ENCODE measurements at places on chromosomes 16 and 17.

GRCh38 chr16:89367538-89367915, 122.8 kb downstream of the ANKRD11 start:
- DNase-seq, result no peak

DNA sequence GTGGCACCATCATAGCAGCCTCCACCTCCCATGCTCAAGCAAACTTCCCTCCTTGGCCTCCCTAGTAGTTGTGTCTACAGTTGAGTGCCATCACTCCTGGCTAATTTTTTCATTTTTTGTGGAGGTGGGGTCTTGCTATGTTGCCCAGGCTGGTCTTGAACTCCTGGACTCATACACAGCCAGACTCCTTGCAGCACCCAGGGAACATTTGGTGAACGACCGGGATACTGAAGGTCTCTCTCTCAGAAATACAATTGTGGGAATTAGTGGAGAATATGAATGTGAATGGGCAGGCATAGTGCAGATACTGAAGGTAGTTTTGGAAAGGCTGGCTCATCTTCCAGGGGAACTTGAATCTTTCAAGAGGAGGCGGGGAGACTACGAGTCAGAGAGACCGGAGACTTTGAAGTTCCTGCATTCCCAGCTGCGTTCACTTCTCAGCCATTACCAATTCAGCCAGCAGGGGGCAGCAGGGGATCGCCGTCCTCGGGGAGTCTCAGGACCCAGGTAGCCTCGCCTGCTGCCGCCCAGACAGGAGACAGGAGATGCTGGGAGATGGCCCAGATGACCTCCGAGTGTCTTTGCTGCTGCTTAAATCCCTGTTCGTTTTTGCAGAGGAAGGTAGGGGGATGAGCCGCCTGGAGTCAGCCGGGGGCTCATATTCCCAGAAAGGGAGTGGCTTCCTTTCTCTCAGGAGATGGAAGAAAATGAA, 68.6 kb downstream of the HAPSTR1 start:
- no peak for DNase-seq

GRCh38 chr17:38320482-38320881, 23.3 kb downstream of the GPR179 start:
- DNase-seq, result no peak

GRCh38 chr17:57655553-57655952, 89.5 kb downstream of the CCDC182 start:
- no peak for DNase-seq

- no peak for DNase-seq
These were observed 116.5 kb downstream of the ADCY9 start for GRCh38 chr16:3999479-4000325.

- DNase-seq, result no peak
These were observed 31.2 kb downstream of the NSMCE1 start for GRCh38 chr16:27237219-27238015.

DNA sequence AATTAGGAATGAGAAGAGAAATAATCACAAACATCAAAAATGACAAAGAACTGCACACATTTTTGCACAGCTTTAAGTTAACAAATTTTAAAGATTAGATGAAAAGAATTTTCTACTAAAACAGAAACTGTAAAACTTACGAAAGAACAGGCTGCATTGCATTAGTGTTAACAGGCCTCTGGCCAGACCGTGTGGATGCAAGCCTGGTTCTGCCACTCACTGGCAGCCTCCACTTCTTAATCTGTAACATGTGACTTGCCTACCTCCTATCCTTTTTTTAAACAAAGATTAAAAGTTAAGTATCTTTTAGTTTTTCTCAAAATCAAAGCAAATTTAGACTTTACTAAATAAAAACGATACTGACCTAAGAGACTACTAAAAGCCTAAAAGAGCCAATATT, 37.5 kb downstream of the CREBBP start:
- DNase-seq, result no peak

DNA sequence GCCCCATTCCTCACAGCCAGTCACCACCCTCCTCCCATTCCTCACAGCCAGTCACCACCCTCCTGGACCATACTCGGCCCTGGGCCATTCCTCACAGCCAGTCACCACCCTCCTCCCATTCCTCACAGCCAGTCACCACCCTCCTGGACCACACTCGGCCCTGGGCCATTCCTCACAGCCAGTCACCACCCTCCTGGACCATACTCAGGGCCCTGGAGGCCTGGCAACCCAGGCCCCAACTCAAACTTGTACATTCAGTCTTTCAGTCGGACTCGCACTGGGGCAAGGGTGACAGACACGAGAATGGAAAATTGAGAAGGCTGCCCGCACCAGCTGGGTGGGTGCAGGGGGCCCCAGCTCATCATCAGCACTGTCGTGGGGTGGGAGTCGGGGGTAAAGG, 30.4 kb upstream of the FOXK2 start:
- no peak for DNase-seq

DNA sequence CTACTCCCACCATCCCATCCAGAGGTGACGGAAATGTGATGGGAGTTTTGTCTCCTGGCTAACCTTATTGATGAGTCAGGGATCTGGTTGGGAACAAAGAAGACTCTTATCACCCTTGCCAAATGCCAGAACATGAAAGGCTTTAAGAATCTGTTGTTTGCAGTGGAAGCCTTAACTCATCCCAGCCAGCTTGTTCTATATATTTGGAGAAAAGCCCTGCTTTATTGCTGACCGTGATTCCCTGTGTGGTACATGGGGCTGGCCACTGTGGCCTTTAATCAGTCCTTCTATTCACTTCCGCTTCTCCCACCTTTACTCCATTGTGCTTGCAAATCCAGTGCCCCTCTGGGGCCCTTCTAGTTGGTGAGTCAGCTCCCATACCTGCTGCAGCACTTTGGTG, 156.6 kb downstream of the PHKB start:
- DNase-seq, result no peak

DNA sequence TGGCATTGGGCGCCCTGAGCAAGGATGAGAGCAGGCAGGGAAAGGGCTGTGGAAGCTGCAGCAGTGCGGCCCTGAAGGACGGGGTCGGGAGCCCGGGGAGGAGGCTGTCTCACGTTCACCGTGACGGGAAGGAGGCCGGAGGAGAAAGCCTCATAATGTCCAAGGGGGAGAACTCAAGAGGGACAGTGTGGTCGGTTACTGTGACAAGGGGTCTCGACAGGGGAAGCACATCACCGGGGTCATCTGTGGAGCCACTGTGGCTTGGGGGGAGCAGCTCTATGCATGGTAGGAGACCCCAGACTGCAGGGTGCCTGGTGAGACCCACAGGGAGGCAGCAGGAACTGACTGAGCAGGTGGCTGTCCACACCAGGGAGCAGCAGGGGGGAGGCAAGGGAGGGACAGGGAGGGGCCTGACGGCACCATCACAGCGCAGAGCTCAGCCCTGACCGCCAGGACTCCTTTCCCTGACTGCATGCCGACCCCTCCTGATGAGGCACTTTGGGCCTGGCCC, 154.6 kb upstream of the CHMP6 start:
- no peak for DNase-seq

DNA sequence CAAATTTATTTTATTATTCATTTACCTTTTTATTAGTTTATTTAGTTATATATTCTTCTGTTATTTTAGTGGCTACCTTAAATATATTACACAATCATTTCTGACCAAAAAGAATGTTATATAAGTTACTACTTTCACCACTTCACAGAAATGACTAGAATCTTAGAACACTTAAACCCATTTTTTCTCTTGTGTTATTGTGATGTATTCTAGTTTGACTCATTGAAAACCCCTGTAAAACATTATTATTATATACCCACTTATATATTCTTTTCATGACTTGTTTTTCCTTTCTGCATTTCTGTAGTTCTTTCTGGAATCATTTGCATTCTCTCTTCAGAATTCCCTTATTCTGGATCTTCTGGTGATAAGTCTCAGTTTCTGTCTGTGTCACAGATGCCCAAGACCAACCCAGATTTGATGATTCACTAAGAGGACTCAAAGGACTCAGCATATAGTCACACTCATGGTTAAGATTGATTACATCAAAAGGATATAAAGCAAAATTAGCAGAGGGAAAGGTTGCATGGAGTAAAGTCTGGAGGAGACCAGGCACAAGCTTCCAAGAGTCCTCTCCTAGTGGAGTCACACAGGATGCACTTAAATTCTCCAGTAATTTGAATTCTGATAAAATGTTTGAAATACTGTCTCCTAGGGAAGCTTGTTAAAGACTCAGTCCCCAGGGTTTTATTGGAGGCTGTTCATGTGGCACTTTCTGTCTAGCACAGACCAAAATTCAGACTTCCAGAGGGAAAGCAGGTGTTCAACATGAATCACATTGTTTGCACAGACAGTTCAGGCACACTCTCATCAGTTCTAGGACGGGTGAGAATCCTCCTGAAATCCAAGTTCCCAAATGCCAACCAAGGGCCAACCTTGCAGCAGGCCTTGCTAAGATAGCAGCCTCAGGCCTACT, 7.7 kb downstream of the GINS3 start:
- no peak for DNase-seq

DNA sequence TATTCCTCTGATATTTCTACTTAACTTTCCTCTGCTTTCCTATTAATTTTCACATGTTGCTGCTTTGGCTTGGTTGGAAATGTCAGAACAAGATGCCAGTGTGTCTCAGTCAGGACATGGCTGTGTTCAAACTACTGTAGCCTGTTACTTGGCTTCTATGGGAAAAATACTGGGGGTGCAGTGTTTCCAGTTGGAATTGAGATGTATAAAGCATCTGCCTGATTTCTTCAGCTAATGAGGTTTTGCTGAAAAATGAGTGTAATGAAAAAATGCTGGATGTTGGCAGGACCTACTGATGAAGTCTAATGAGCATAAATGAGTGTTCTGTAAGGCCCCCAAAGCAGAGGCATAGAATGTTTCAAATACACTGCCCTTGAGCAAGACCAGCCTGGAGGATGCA, 166.6 kb downstream of the PHKB start:
- no peak for DNase-seq

DNA sequence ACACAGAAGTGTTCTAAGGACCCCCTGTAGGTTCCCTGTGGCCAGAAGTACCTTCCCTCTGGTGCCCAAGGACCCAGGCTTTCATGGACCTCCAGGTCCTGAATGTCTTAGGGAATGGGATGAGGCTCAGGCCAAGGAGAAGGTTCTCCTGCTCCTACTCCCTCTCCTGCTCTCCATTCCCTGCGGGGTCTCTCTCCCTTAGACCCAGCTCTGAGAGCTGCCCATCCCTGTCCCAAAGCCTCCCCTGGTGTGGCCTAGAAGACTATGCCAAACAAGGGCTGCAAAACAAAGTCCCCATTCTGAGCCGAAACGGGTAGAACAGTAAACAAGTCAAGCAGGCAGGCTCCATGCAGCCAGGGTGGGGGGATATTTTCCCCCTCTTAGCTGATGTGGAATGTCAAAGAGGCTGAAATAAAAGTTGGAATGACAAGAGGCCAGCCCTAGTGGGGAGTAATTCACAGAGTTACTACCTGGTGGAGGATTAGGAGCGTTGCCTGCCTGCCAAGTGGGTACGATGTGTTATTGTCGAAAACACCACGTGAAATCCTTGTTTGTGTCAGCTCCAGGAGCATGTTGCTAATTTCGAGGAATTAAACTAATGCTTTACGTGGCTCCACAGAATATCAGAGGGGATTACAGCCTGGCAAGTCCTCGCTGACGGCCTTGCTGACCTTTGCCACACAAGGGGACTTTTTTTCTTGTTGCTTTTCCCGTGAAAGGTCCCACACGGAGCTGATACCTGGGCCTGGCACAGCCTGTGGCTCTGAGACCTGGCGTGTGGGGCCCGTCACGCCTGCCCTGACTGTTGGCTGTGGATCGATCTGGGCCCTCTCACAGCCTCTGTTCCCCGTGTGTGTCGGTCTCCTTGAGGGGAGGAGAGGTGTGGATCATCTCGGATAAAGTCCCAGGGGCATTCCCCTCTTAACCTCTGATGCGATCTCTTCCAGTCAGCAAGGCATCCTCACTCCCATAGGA, 2.9 kb downstream of the WFIKKN2 start:
- DNase-seq, result no peak

- DNase-seq, result no peak
These were observed 64.8 kb downstream of the TUBD1 start for GRCh38 chr17:59827721-59828477.

GRCh38 chr17:28550858-28551257, 1.6 kb downstream of the UNC119 start:
- DNase-seq, result no peak

DNA sequence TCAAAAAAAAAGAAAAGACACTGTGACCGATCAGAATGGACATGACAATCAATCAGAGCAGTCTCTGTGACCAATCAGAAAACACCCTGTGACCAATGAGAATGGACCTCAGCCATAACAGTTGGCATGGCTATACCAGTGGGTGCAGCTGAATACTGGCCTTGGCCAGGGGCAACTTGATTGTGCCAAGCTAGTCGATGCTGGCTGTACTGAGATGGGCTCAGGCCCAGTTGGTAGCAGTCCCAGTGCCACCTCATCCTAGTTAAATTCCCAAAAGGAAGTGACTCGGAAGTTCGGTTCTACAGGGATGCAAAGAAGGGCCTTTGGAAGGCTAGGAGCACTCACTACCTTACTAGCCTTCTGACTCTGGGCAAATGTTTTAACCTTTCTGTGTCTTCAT, 37.2 kb upstream of the BCO1 start:
- no peak for DNase-seq

DNA sequence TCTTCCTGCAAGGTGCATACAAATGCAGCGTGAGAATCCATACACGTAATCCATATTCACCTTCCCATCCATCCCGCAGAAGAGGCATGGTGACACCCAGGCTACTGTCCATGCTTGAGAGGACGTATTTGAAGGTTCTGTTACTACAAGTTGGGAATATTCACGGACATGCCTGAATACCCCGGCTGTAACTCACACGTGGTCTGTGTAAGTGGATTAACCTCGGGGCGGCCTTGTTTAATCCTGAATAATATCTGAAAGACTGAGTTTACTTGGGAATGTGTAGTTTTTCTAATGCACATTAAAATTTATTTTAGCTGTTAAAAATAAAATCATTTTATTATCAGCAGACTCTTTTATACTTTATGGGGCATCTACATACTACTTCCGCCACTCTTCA, 13.1 kb downstream of the CPSF4L start:
- no peak for DNase-seq

DNA sequence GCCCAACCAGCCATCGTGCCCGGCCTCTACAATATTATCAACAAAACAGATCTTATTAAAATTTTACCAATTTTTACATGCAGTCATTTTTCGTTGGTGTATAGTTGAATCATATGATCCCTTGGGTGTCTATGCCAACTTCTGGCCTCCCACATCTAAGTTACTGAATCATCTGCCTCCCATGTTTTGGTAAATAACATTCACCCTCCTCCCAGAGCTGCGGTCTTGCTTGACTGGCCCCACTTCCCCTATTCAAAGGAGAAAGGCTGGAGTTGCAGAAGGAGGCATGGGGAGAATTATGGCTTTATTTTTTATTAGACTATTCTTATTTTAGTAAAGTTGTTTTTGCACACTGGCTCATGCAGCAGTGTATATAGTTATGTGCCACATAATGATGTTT, 18.5 kb upstream of the CCL23 start:
- no peak for DNase-seq

DNA sequence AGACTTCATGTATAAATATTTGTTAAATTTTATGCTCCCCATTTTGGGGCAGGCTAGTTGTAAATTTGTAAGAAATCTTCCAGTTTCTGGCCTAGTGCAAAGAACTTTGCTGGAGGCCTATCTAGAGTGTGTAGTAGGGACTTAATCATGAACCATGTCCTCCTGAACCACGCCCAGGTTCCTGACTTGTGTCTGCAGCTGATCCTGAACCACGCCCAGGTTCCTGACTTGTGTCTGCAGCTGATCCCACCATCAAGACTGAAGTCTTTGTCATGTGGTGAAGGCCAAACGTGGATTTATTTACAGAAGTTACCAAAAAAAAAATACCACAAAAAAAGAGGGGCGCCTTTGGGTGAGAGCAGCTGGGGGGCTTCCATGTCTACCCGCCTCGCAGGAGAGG, 33.1 kb downstream of the LMF1 start:
- no peak for DNase-seq

Data from kidney epithelial cell (primary cell).